ENCODE measurements at places on chromosomes 2 and 18.

- DNase-seq = peak; percentile 82
Observed at GRCh38 chr2:54838585-54839035, 115.1 kb downstream of the EML6 start.

GRCh38 chr2:179936654-179937053 lies 70.4 kb downstream of the CWC22 start:
- DNase-seq = no peak

DNA sequence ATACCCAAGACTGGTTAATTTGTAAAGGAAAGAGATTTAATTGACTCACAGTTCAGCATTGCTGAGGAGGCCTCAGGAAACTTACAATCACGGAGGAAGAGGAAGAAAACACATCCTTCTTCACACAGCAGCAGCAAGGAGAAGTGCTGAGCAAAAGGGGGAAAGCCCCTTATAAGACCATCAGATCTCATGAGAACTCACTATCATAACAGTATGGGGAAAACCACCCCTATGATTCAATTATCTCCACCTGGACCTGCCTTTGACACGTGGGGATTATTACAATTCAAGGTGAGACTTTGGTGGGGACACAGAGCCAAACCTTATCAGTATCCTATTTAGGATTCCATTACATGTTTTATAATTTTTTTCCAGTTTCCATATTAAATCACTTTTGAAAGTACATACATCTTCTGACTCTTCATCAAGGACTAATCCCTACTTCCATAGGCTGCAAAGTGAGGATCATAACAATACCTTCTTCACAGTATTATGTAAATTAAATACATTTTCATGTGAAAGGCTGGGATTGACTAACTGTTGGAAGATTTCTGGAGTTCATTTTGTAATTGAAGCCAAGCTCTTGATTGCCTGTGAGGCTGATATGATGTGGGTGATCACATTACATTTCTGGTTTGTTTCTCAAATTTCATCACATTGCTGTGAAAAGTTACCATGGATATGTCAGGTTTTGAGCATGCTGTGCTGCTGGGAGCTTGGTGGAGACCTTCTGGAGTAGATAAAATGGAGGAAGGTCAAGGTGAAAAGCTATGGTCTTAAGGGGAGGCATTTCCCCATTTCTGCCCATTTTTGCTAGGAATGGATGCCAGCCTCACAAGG lies 31.7 kb upstream of the CERS6 start:
- DNase-seq = no peak

- DNase-seq = no peak
Observed at GRCh38 chr2:58671675-58672074, 430.6 kb upstream of the FANCL start.

GRCh38 chr2:17962876-17963275 lies 84.4 kb downstream of the KCNS3 start:
- DNase-seq = no peak

GRCh38 chr2:127001751-127002150 lies 103.1 kb downstream of the TEX51 start:
- no peak for DNase-seq

GRCh38 chr18:60966876-60967275 lies 366.4 kb upstream of the CDH20 start:
- DNase-seq = no peak

- no peak for DNase-seq
Observed at GRCh38 chr2:30444273-30444672, 2.8 kb upstream of the LCLAT1 start.

DNA sequence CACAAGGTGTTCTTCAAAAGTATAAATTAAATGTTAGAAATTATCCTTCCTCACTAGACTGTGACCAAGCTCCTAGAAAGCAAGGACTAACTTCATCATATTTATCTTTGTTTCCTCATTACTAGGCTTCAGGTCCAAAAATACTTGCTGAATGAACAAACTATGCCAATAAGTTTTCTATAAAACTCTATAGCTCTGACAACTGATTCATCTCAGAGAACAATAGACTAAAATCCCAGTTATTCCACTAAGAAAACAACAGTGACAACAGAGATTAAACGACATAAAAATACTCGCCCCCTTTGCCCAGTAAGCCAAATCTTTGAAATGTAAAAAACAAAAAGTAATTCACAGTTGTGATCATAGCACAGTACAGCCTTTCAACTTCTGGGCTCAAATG lies 13.6 kb downstream of the TLK1 start:
- no peak for DNase-seq

- DNase-seq = no peak
Observed at GRCh38 chr2:216658757-216659156, 25.5 kb downstream of the IGFBP2 start.

GRCh38 chr2:223049356-223049755 lies 2.6 kb upstream of the KCNE4 start:
- DNase-seq = no peak

DNA sequence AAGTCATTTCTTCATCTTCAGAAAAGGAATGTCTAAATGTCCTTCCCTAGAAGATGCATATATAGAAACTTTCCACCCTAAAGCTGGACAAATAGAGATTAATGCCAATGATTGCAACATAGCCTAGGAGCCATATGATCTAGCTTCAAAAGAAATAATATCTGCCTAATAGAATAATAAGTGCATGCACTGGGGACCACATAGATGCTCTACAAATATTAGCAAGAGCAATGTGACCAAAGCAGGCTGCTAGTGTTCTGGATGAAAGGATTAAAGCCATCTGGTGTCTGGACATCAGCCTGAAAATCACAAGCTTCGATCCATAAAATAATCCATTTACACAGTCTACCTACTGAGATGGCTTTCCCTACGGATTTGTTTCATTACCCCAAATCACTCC lies 280.1 kb upstream of the KLHL14 start:
- DNase-seq = no peak

- DNase-seq = no peak
Observed at GRCh38 chr2:69585855-69586555, 57.5 kb downstream of the AAK1 start.

- no peak for DNase-seq
Observed at GRCh38 chr2:239722760-239723470, 302.2 kb downstream of the NDUFA10 start.

DNA sequence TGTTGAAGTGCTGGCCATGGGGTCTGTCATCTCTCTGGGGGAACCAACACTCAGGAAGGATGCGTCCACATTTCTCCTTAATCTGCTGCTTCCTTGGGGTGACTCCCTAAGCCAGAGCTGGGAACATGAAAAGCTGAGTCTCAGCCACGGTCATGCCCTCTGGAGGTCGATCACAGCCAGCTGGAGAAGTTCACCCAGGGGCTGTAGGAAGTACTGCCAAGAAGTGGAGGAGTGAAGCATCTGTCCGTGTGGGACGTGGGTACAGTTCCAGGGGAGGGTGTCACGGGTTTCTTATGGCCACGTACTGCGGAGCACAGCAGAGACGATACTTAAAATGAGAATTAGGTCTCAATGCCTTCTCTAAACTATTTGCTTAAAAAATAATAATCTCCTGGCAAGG lies 42.4 kb upstream of the IGFBP2 start:
- DNase-seq = no peak

GRCh38 chr18:58635891-58636290 lies 7.0 kb upstream of the ALPK2 start:
- no peak for DNase-seq

DNA sequence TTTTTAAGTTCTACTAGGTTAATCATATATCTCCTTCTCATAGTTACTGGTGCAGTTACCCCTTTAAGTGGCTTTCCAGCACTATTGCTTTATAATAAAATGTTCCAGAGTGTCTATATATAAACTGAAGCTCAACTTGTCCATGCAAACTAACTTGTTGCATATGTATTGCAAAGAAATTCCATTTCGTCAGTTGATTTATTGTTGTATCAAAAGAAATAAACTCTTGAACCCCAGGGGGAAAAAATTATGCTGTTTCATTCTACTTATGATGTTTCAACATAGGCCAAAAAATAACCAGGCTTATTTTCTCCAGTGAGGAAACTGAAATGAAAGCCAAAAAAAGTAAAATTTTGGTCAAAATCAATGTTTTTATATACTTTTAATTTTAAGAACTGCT lies 491.9 kb downstream of the NR4A2 start:
- no peak for DNase-seq

- DNase-seq = no peak
Observed at GRCh38 chr2:15561574-15562344, 625 bp upstream of the NBAS start.

DNA sequence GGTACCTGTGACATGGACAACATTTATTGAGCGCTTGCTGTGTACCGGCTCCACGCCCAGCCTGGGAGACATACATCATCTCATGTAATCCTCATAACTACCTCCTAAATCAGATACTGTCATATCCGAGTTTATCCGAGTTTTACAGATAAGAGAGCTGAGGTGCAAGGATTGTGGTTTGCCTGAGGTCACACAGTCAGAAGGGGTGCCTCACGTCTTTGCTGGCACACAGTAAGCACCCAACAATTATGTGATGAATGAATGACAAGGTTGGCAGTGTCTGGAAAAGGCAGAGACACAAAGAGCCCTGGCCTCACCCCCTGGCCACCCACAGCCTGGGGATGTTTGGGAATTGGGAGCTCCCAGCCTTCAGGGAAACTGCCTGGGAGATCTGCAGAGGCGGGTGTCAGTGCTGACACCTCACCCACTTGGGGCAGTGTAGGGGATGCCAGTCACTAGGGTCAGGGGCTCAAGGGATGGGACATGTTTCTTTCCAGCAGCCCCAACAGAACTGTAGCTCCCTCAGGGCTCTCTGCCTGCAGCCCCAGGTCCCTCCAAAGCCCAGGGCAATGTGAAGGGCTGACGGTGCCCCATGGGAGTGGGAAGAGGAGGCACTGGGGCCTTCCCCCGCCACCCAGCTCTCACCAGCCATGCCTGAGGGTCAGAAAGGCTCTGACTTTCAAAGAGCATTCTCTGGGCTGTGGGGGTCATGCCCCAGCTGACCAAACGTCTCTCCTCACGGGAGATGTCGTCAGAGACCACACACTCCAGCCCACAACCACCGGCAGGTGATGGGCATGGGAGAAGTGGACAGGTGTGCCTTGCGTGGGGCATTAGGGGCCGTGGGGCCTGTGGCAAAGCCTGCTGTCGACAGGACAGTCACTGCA lies 157.5 kb downstream of the ZFP36L2 start:
- DNase-seq = no peak

All from pons (tissue), 1 donor.